Activated naive CD8-positive, alpha-beta T cell treated with anti-CD3 and anti-CD28 coated beads for 36 hours (primary cell): ENCODE measurements at places on chromosomes 2 and 18. TPM values are rescaled to one million over a fixed set of nuclear protein-coding genes. Genes with fewer than 3 reads are reported as not detected.

GRCh38 chr2:120988700-120989511 is 253.2 kb downstream of the GLI2 start:
- H3K27ac ChIP-seq = no peak overlapping the region
- no peaks in the 10 kb centered on the region for H3K27me3 ChIP-seq
- H3K36me3 ChIP-seq = no peaks in the 10 kb centered on the region

DNA sequence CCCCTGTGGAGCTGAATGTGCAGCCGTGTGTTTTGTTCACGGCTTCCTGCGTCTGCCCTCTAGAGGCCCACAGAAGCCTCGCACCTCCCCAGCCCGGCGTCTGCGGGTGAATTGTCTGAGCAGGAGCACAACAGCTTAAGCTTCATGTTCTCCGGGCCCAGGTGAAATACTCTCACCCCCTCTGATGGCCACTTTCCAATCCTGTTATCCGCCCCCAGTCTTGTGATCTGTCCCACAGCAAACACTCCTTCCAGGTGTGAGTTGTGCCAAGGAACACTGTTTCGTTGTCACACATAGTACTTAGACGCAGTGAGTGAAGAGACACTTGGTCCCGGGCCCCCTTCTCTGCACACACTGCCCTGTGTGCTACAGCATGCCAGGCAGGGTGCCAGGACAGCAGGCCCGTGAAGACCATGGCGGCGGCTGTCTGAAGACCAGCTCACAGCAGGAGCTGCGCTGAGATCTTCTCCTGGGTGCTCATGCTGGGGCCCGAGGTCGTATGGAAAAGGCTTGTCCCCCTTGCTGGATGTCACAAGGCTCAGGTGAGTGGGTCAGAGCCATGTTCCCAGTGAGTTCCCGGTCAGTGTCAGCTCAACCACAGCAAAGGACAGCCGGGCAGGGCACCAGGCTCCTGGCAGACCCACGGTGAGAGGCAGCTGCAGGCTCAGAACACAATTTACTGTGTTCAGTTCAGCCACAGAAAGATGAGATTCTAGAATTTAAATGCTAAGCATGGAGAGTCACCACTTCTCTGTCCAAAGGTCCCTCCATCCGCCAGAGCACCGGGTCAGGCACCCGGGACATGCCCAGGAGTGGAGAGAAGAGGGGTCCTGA is 6.8 kb upstream of the PXDN start:
- peaks cover 6% of the 10 kb centered on the region for H3K4me1 ChIP-seq
- peaks cover 5% of the 10 kb centered on the region for H3K36me3 ChIP-seq
- no peak overlapping the region for H3K27ac ChIP-seq
- H3K4me3 ChIP-seq = no peak overlapping the region
- peaks cover 35% of the 10 kb centered on the region for H3K27me3 ChIP-seq
- peak; percentile 36 for DNase-seq

- no peak for DNase-seq
- no peak overlapping the region for H3K4me3 ChIP-seq
- H3K27me3 ChIP-seq = peaks cover 4% of the 10 kb centered on the region
- no peak overlapping the region for H3K27ac ChIP-seq
Measured at GRCh38 chr18:22632191-22632590, 214.5 kb upstream of the CTAGE1 start.

- H3K27me3 ChIP-seq = no peaks in the 10 kb centered on the region
- no peaks in the 10 kb centered on the region for H3K36me3 ChIP-seq
- H3K4me1 ChIP-seq = no peaks in the 10 kb centered on the region
Measured at GRCh38 chr2:50401772-50402653, 629.9 kb downstream of the NRXN1 start.

- no peak overlapping the region for H3K27ac ChIP-seq
- peaks cover 7% of the 10 kb centered on the region for H3K4me1 ChIP-seq
- H3K36me3 ChIP-seq = no peaks in the 10 kb centered on the region
- DNase-seq = no peak
Measured at GRCh38 chr2:119718501-119719260, 39.7 kb downstream of the TMEM177 start.

- no peaks in the 10 kb centered on the region for H3K27me3 ChIP-seq
- H3K27ac ChIP-seq = peak overlapping the region; percentile 65
- H3K4me1 ChIP-seq = peaks cover 36% of the 10 kb centered on the region
Measured at GRCh38 chr2:63866009-63866709, 24.5 kb downstream of the UGP2 start.

- no peaks in the 10 kb centered on the region for H3K4me1 ChIP-seq
- H3K4me3 ChIP-seq = no peak overlapping the region
- H3K36me3 ChIP-seq = no peaks in the 10 kb centered on the region
- H3K27me3 ChIP-seq = no peaks in the 10 kb centered on the region
Measured at GRCh38 chr2:16050908-16051489, 110.6 kb downstream of the MYCN start.

- H3K4me1 ChIP-seq = no peaks in the 10 kb centered on the region
- H3K27ac ChIP-seq = no peak overlapping the region
- no peaks in the 10 kb centered on the region for H3K36me3 ChIP-seq
- no peak overlapping the region for H3K4me3 ChIP-seq
- H3K27me3 ChIP-seq = peaks cover 8% of the 10 kb centered on the region
Measured at GRCh38 chr2:235595422-235596010, 101.7 kb downstream of the AGAP1 start.

DNA sequence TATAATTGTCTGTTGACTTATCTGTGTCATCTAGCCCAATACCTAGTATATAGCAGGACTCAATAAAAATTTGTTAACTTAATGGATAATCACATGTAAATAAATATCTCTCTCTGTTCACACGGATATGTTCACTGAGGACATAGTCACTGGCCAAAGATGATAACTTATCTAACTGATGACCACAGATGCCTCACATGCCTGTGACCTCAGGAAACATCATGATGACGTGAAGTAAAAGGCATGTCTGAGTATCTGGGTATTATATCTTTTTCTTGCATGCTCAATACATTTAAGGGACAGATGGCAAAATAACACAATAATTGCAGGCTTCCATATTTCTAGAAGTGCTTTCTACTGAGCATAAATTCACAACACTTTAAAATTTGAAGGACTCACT is 41.4 kb upstream of the PARD3B start:
- no peak for DNase-seq
- H3K4me1 ChIP-seq = no peaks in the 10 kb centered on the region
- H3K27me3 ChIP-seq = no peaks in the 10 kb centered on the region
- no peak overlapping the region for H3K4me3 ChIP-seq
- H3K36me3 ChIP-seq = no peaks in the 10 kb centered on the region

DNA sequence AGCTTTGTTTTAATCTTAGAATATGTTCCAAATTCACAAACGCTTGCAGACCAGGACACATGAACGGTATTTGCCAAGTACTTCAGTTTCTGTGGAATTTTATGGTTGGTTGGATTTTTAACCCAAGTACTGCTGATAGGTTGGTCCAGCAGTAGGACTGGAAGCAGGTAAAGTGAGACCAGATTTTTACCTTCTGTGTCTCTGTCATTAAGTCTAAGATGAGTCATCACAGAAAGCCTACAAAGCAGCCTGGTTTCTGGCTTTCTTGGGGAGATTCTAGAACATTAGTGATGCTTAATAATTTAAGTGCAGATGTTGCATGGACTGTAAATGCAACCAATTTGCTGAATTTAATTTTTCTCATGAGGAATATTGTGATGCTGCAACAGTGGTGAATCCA is 100.5 kb downstream of the SCG2 start:
- no peaks in the 10 kb centered on the region for H3K36me3 ChIP-seq
- H3K4me3 ChIP-seq = no peak overlapping the region
- H3K4me1 ChIP-seq = no peaks in the 10 kb centered on the region
- no peaks in the 10 kb centered on the region for H3K27me3 ChIP-seq
- H3K27ac ChIP-seq = no peak overlapping the region

DNA sequence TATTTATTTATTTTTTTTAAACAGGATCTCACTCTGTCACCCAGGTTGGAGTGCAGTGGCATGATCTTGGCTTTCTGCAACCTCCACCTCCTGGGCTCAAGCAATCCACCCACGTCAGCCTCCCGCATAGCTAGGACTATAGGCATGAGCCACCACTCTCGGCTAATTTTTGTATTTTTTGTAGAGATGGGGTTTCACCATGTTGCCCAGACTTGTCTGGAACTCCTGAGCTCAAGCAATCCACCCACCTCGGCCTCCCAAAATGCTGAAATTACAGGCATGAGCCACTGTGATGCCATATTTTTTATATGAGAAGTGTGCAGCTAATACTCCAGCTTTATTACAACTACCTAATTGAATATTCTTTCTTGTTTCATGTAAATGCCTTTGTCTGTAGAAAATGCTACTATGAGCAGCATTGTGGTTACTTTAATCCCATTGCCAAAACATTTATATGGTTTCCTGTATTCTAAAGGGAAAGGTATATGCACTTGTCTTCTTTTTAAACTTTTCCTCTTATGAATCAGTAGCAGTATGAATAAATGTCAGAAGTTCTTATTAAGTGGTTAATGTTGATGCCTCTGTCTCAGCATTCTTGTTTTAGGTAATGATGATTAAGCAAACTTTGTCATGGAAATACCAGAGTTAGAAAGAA is 9.5 kb upstream of the BCL2L11 start:
- H3K27me3 ChIP-seq = peaks cover 42% of the 10 kb centered on the region
- H3K27ac ChIP-seq = peak overlapping the region; percentile 67

DNA sequence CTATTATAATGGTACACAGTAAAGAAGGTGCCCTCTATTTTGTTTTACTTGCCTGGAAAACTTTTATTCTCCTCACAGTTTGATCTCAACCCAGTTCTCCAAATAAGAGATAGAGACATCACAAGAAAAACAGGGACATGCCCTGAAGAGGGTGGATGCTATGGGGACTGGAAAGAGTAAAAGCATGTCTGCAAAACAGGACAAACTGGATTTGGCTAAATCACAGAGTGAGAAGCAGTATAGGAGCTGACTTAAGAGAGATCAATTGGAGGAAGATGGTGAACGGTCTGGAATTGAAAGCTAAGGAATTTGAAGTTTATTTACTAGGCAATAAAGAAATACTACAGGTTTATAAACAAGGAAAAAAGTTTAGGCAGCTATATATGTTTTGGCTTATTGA is 33.0 kb downstream of the SP140L start:
- H3K36me3 ChIP-seq = peaks cover 69% of the 10 kb centered on the region
- H3K4me3 ChIP-seq = no peak overlapping the region
- H3K4me1 ChIP-seq = peaks cover 20% of the 10 kb centered on the region
- no peak overlapping the region for H3K27ac ChIP-seq

- H3K27me3 ChIP-seq = peaks cover 10% of the 10 kb centered on the region
- no peaks in the 10 kb centered on the region for H3K4me1 ChIP-seq
- no peak for DNase-seq
- H3K36me3 ChIP-seq = no peaks in the 10 kb centered on the region
Measured at GRCh38 chr2:192139813-192140212, 54.9 kb downstream of the TMEFF2 start.

DNA sequence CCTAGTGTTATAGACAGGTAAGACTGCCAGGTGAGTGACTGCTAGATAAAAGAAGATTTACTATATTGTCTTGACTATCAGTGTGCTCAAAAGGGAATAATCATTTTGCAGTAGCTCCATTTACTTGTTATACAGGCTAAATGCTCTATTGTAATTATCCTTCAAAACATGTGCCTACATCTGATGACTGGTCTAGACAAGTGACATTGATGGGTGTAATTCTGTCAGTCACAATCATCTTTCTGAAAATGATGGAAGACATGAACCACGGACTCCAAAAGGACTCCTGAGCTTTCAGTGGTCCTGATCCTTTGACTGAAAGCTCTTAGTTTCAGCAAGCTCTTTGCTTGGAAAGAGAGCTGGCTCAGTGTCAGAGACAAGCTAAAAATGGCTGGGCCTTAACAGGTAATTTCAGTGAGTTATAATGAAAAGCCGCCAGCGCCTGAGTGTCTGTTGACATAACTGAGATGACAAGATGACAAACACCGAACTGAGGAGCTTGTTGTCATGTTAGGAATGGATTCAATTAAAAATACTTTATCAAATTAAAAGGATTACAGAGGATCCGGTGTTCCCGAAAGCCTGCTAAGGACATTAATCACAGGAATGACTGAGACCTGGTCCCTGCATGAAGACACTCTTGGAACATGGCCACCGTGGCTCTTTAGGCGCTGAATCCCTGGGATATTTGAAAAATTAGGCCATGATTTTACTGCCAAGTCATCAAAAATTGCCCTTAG is 141.7 kb downstream of the CMPK2 start:
- no peak overlapping the region for H3K27ac ChIP-seq
- H3K4me1 ChIP-seq = no peaks in the 10 kb centered on the region
- H3K36me3 ChIP-seq = no peaks in the 10 kb centered on the region
- DNase-seq = no peak
- H3K27me3 ChIP-seq = peaks cover 5% of the 10 kb centered on the region

DNA sequence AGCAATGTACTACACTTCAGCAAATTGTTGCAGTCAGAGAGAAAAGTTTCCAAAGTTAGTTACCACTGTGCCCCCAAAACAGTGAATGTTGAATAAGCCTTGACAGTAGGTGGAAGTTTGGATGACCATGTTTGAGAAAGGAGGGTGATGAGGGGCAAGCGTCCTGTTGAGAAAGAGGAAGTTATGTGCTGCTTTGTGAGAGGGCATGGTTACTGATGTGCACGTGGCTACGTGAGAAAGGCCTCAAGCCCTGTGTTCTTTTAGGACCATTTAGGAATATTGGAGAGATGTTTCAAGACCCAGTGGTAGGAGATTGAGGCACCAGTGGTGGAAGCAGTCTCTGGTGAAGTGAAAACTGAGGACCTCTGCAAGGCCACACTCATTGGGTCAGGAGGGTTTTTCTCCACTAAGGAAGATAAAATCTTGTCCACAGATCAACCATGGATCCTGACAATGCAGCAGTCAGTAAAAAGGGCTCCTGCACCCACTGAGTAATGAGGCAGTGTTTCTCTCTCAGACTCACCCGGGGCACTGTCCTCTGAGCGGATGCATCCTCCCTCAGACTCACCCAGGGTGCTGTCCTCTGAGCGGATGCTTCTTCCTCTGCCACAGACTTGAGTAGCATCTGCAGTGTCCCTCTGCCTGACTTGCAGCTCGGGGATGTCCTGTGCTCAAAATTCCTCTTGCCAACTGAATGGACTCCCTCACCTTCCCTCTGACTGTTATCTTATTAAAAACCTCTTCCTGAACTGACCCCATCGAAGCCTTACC is 34.7 kb upstream of the ACTR3 start:
- no peak overlapping the region for H3K27ac ChIP-seq
- no peak overlapping the region for H3K4me3 ChIP-seq
- peaks cover 2% of the 10 kb centered on the region for H3K36me3 ChIP-seq
- H3K27me3 ChIP-seq = no peaks in the 10 kb centered on the region

- no peaks in the 10 kb centered on the region for H3K36me3 ChIP-seq
- no peak overlapping the region for H3K4me3 ChIP-seq
- no peaks in the 10 kb centered on the region for H3K27me3 ChIP-seq
Measured at GRCh38 chr2:29063056-29063455, 11.3 kb downstream of the PCARE start.

The NR4A2 gene
- total RNA-seq = 49.9 TPM

The CERKL gene
- 0.06 TPM for total RNA-seq

The ZNF804A gene
- total RNA-seq = not detected
